Anterior cingulate cortex (tissue), 58 donors: ENCODE measurements at places on chromosomes 7 and 10.
A peak's percentile ranks its signal among the peaks of the same experiment; 100 is the strongest.

- no peak for DNase-seq
Observed at GRCh38 chr7:140160308-140160707, 16.5 kb downstream of the KDM7A start.

- DNase-seq = no peak
Observed at GRCh38 chr10:11260170-11260569, 242.5 kb downstream of the CELF2 start.

- no peak for DNase-seq
Observed at GRCh38 chr7:130880668-130881067, 146.7 kb upstream of the KLF14 start.

DNA sequence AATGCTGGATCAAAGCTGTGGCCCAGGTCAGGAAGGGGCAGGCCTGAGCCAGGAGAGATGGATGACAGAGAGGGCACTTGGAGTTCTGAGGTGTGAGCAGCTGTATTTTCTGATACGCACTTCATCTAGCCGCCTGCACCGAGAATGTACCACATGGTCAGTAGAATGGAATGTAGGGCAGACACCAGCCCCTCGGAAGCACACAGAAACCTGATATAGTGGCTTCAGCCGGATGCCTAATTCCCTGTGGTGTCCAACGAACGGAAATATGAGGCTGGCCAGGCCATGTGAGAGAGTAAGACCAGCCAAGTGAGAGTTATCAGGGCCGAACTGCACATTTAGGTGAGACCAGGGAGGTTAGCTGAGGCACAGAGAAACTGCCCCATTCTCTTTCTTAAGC lies 46.7 kb upstream of the PLCE1 start:
- DNase-seq = no peak

- DNase-seq = no peak
Observed at GRCh38 chr7:157985636-157986035, 602.0 kb downstream of the PTPRN2 start.

- DNase-seq = no peak
Observed at GRCh38 chr7:155007947-155008346, 5.0 kb upstream of the PAXIP1 start.

DNA sequence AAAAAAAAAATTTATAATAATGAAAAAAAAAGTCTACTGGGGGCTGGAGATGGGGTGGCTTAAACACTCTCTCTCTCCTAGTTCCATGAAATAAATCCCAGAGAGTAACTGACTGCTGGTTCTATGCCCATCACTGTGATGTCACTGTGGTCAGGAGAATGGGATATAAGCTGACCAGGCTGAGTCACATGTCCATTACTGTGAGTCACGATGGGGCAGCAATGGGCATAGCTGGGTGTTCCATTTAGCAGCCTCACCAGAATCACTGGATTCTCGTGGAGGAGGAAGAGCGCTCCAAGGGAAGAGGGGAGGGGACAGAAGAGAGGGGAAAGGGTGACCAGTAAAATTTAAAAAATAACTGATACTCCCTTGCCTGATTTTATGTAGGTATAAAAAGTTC lies 37.1 kb downstream of the MASTL start:
- DNase-seq = no peak

DNA sequence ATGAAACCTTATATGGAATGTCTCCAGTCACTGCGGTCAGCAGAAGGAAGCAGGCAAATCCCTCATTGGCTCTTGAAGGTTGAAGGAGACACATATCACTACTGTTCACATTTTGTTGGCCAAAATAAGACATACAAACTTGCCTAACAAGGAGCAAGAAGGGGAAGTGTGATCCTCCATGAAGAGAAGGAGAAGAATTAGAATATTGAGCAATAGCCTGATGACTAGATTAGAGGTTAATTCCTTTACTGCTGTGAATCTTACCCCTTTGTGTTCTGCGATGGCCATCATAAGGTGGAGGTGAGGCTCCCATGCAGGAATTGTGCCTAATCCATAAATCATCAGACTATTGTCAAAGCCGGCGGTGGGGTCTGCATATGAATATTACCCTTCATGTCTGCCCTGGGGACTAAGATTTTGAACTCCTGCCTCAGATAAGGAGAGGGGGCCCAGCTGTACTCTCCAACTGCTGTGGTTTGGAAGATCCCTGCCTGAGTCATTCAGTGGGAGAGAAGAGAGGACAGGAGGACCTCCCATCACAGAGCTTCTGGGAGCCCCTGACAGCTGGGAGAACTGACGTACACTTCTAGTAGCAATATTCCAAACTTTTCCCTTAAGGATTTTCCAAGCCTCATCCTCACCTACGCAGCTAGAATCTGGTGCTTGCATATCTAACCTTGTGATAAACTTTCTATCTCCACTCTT lies 398.5 kb downstream of the REEP3 start:
- DNase-seq = no peak

DNA sequence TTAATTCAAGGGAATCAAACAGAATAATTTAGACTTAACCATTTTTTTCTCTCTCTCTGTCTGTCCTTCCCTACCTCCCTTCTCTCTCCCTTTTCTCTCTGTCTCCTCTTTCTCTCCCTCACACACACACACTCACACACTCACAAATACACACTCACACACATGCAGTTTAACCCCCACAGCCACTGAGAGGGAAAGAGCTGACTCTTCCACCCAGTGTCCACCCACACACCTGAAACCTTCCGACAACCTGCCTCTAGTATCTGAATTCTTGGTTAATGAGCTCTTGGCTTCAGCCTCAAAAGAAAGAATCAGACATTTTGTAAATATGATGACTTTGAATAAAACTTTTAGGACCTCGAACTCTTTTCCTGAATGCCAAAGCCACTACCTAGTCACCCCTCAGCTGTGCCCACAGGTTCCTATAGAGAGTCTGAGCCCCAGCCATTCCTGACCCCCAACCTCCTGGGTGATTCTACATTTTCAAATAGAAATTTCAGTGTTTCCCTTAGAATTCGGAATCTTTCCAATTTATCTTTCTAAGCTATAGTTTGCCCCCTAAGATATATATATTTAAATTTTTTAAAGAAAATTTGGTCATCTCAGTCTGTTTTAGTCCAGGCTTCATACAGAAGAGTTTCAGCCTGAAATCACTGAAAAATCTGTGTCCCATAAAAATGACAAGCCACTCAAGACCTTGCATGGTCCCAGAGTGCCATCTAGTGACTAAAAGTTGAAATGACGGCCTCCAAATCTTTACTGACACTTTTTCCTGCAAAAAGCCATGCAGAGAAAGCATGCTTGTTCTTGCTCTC lies 202.8 kb downstream of the IPMK start:
- DNase-seq = peak; percentile 3

DNA sequence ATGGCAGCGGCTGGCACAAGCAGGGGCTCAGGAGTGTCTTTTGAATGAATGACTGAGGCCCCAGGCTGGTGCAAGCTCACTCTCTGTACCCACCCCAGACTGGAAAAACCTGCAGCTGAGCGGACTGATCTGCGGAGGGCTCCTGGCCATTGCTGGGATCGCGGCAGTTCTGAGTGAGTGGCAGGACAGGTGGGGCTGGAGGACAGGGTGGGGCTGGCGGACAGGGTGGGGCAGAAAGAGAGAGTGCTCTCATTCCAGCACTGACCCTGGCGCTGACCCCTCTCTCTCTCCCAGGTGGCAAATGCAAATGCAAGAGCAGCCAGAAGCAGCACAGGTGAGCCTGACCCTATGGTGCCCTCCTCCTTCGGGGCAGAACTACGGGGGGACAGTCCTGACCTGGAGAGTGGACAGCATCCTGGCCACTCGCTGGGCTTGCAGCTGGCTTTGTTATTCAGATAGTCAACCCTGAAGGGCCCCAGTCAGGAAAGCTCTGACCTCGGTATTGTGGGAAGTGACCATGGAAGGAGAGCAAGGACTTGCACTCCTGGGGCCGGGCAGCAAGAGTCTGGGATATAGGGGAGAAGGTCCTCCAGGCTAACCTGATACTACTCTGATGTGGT lies 4.1 kb downstream of the FXYD4 start:
- no peak for DNase-seq

- no peak for DNase-seq
Observed at GRCh38 chr10:71782917-71783490, 9.7 kb upstream of the VSIR start.

DNA sequence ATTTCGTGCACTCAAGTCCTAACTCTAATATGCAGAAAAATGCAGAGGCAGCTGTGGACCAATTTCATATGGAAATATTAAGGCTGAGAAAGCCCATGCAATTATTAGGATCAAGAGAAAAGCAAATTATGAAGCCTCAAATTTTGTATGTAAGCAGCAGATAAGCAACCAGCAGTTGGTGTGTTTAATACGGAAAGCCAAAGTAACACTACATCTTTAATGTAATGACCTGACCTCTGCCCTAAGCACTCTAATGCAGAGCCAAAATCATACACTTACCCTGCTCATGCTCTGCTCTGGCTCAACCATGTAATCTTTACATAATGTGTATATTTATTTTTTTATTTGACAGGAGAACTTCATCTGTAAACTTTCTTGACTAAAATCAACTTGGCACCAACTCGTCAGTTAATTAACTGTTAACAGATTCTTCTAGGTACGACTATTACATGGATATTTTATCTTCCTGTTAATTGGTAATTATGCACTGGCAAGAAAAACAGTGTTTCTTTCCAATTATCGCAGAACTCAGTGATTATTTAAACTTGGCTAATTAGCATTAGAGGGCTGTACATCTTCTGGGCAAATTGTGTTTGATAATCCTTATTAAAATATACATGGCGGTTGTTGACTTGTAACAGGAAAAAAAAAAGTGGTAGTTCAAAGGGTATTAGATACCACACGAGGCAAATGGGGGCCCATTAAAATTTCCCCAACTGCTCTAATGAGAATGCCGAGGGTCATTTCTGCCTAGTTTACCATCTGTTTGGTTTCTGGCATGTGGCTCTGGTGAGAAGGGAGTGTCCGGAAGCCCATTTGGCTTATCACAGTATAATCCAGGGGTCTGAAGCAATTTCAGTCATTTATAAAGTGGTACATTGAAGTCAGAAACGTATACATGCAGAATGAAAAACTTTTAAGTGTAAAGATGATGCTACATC lies 94.5 kb downstream of the RELN start:
- DNase-seq = no peak

DNA sequence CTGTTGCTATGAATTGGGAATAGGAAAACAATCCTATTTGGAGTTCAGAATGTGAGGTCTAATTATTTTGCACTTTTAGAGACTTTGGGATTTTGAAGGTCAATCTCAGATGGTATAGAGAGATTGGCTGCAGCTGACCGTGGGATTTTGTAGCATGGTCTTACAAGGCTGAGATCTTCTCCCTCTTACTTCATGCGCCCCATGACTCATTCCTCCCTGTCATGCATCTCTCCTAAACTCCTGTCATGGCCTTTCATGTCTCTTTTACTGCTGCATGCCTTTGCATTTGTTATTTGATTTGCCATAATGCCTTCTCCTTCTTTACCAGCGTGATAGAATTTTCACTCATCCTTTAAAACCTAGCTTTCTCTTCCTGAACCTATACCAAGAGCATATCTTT lies 133.1 kb downstream of the BBS9 start:
- no peak for DNase-seq

- DNase-seq = no peak
Observed at GRCh38 chr10:116331815-116332214, 7.6 kb downstream of the CCDC172 start.

DNA sequence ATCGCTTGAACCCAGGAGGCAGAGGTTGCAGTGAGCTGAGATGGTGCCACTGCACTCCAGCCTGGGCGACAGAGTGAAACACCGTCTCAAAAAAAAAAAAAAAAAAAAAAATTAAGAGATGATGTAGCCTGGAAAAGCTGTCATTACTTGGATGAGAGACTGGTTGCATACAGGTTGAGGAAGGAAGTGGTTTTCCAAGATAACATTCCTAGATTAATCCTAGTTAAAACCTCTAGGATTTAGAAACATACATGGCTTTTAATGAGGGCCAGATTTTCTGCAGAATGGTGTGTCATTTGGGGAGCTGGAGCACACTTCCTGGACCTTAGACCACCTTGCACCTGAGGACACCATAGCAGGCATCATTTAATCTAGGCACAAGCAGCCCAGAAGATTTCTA lies 17.8 kb downstream of the VWA2 start:
- no peak for DNase-seq

DNA sequence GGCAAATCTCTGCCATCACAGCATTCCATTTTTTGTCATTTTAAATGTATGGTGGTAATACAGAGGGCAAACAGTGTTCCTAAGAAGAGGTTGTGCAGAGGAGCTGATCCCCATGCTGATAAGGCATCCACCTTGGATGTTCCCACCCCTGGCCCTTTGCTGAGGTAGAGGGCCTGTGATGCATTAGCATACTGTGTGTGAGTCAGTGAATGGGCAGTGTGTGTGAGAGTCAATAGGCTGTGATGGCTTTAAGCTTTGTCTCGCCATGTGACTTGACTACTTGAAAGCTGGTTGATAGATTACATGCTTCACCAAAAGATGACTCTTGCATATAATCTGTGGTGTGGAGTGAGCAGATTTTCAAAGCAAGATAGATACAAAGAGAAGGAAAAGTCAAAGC lies 81.3 kb downstream of the INSYN2A start:
- no peak for DNase-seq

DNA sequence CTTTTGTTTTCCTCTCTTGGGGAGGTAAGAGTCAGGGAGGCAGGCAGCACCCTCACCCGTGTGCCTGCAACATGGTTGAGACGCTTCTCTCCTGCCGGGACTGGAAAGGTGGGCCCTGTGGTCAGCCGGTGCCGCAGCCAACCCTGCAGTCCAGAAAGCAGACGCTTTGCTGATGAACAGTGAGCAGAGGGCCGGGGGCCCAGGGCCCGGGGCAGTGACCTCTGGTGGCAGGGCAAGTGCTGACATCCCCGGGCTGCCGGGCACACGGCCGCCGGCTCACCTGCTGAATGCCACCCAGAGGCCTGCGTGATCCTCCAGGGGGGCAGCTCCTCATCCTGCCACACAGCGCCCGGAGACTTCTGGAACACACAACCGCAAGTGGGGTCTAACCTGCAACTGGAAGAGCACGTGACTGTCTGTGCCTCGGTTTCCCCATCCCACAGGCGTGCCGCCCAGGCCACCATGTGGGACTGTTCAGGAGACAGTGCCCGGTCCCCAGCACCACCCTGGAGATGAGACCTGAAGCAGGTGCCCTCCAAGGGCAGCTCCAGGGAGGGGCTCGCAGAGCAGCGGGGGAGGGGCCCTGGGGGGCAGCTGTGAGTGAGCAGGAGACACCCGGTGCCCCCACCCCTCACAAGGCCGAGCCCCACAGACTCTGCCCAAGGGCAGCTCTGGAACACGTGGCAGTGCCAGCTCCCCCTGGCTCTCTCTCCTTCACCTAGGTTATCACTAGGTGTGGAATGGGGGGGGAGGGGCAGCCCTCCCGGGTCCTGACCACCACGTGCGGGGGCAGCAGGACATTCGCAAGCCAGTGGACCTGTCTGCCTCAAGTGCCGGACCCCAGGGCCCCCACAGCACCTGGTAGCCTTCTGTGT lies 2.2 kb upstream of the ADGRA1 start:
- no peak for DNase-seq

GRCh38 chr10:60029475-60029874 lies 123.1 kb upstream of the CCDC6 start:
- no peak for DNase-seq

GRCh38 chr7:9680713-9681112 lies 1247.3 kb downstream of the NXPH1 start:
- DNase-seq = no peak

- no peak for DNase-seq
Observed at GRCh38 chr7:150514748-150515222, at the start of gene GIMAP7. GIMAP7 (plus strand) TSS chr7:150514872; CDS start chr7:150519975, 5,103 bp downstream.

GRCh38 chr7:155213955-155214740 lies 83.5 kb upstream of the INSIG1 start:
- DNase-seq = no peak

- DNase-seq = no peak
Observed at GRCh38 chr7:103866919-103867318, 122.5 kb downstream of the RELN start.

- no peak for DNase-seq
Observed at GRCh38 chr10:35546824-35547225, 58.3 kb upstream of the GJD4 start.
